Hindlimb muscle (tissue), 1 donor: ENCODE measurements at places on chromosomes 11 and 22.

GRCh38 chr11:39681428-39681827, 1778.0 kb downstream of the LRRC4C start:
- DNase-seq, result no peak

GRCh38 chr11:72975778-72976521, 161.7 kb downstream of the ATG16L2 start:
- no peak for DNase-seq

GRCh38 chr11:35214792-35215193, 75.8 kb downstream of the CD44 start:
- DNase-seq, result no peak

- DNase-seq, result no peak
These were observed 9.6 kb downstream of the CYB561A3 start for GRCh38 chr11:61352038-61352437.

DNA sequence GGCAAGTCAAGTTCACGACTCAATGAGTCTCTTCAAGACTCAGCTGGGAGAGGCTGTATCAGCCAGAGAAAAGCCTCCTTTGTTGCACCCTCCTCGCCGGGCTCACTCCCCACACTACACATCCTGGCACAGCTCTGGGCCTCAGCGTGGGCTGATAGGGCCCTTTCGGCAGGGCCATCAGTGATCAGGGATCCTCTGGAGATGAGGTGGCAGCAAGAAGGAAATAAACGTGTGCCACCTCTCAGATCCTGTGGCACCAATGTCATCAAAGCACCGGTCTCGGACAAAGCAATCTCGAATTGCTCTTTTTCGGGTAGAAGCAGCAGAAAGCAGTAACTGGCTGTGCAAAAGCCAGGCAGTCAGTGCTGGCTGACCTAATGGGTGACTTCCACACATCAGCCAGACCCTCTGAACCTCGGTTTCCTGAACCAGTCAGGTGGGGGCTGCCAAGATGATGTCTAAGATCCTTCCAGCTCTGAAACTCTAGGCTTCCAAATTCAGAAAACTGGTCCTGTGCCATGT, 2.1 kb downstream of the EHD1 start:
- DNase-seq, result no peak
